Mesenteric fat pad (tissue), 1 donor: ENCODE measurements at places on chromosomes 7 and 10. TPM values are rescaled to one million over a fixed set of nuclear protein-coding genes. Genes with fewer than 3 reads are reported as not detected.

GRCh38 chr7:1314908-1315450 is 82.3 kb downstream of the UNCX start:
- DNase-seq, result no peak

DNA sequence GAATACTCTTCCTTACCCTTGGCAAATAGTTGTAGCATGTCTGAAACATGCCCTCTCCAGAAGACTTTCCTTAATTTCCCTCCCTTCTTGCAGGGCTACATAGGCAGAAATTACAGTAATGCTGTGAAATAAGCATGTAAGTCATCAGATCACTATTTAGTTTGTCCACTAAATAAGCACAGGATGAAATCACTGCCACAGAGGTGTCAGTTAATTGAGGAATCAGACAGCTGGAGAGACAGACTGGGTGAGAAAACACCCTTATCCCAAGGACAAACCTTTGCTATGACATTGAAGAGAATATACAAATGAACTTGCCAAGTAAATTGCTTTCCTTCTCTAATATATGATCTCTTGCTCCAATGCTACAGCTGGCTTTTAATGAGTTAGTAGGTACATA is 129.3 kb downstream of the CHRM2 start:
- no peak for DNase-seq

DNA sequence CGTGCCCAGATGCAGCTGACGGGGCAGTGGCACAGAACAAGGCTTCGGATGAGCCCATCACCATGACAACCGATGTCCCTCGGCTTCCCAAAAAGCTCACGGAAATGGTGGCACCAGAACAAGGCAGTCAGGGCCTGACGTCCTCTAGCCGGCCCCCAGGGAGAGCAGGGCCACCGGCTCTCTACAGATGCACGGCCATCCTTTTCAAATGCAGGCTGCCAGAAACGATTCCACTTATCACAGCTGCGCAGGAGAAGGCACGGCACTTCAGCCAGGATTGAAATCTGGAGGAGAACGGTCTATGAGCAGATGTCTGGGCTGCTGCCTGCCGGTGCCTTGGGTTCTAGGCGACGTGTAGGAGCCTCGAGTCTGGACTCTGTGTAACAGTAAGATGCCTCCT is 223.8 kb downstream of the ZMYND11 start:
- DNase-seq, result no peak

GRCh38 chr10:72319416-72320254 is 35.1 kb downstream of the DNAJB12 start:
- DNase-seq, result peak; percentile 99

DNA sequence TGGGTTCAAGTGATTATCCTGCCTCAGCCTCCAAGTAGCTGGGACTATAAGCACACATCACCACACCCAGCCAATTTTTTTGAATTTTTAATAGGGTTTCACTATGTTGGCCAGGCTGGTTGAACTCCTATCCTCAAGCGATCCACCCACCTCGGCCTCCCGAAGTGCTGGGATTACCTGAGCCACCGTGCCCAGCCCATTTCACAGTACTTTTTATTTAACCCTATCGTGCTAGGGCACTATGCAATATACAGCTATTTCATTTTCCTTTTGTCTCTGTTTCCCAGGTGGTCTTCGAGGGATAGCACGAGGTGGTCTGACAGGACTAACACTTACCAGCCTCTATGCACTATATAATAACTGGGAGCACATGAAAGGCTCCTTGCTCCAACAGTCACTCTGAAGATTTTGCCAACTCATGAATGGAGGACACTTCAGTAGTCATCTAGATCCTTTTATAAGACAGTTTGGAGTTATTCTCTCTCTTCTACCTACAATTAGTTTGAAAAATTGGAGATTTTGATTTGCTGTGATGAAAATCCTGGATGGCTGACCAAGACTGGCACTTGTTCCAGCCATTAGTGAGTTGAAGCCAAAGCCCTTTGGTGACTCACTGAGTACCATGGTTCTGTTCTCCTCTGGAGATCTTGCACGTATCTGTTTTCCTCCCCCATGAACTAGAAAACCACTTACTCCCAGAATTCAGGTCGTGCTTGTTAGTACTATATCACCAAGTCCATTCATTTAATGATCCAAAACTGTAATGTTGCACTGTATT is 27.3 kb downstream of the NCOA4 start:
- DNase-seq, result no peak

DNA sequence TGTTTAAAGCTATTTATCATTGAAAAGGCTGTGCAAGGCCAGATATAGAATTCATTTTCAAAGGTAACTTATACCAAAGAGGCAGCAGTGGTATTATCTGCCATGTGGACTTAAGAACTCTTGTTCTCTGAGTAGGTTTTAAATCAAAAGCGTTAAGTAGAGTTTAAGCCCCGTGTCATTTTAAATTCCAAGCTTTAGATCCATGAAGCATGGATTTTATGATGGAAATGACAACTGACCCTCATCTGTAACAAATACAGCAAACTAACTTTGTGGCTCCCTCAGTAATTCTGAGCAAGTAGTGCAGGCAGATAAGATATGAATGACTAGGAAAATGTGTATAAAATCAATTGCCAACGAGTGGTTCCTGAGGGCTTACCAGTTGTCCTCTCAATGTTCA is 247.0 kb downstream of the WDR11 start:
- no peak for DNase-seq

DNA sequence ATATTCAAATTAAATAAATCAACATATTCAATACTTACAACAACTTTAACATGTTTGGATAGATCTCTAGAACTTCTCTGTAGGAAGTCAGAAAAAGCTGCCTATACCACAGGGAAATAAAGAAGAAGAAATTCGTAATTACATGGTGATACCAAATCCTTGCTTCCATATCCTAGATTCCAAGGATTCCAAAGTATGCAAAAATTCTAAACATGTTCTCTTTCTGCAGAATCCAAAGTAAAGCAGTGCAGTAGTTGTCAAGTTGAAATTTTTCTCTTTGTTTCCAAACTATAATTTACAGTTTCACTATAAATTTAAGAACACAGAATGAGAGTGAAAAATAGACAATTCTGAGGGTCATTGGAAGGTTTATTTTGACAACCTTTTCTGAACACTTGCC is 233.7 kb upstream of the PTN start:
- DNase-seq, result no peak

GRCh38 chr7:30980751-30981150 is 17.0 kb downstream of the GHRHR start:
- DNase-seq, result peak; percentile 53

- no peak for DNase-seq
Observed at GRCh38 chr7:135905355-135905754, 71.8 kb downstream of the MTPN start.

Gene NME8
- 0.45 TPM for total RNA-seq

Gene CDC123
- total RNA-seq, result 62.5 TPM

Gene ZNF746
- 19.9 TPM for total RNA-seq

Gene TCF7L2
- 60.1 TPM for total RNA-seq

Gene METTL27
- 1.7 TPM for total RNA-seq

Gene CTAGE15
- total RNA-seq, result not detected

Gene ZNF33A
- total RNA-seq, result 16.4 TPM
